ENCODE measurements at places on chromosomes 4 and X.

DNA sequence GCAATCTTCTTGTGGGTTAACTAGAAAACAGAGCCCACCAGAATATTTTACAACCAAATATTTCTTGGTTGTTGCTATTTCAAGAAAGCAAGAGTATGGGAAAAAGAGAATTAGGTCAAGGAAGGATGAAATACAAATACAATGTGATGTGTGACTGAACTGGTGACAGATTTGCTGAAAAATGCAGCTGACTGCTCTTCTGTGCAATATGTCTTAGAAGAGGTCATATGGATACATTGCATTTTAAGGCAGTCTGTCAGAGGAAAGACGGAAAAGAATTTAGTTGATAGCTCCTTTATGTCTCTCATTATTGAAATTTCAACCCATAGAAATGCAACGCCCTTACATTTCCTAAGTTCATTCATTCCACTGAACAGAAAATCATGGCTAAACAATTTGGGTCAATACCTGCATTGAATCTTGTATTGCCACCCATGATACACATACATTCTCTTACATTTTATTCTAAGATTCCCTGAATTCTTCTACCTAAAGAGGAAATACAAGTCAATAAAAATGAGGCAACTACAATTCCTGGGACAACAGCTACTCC lies 423.1 kb downstream of the ADAM29 start:
- no peak for DNase-seq

GRCh38 chr4:13378973-13379759 lies 105.0 kb downstream of the RAB28 start:
- no peak for DNase-seq

DNA sequence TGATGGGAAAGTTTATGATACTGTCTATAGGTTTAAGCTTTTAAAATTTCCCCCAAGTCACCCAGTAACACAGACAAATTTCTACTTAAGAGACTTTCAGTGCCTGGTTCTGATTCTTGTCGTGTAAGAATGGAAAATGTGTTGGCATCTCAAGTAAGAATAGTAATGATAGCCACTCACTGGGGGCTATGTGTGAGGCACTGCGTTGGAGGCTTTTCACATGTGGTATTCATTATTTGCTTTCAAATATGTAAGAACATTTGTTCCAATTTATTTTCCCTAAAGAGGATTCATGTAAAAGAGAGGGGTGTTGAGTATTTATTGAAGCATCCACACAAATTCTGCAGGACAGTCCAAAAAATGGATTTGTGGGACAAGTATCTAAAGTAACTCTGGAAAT lies 143.6 kb downstream of the FNIP2 start:
- no peak for DNase-seq

DNA sequence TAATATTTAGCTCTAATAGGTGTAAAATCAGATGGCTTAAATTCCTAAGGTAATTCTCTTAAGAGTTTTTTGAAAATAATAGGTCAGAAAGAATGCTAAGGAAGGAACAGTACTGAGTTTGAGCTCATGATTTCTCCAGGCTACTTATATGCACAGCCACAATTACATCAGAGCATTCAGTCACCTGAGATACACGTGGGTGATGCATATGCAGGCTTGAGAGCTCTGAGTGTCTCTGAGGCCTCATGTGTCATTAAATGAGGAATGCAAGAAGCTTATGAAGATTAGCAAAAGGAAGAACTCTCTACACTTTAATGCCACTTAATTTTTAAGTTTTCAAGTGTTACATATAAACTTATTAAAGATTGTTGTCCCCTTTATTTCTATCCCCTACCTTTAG lies 124.0 kb upstream of the STIM2 start:
- no peak for DNase-seq

- DNase-seq = no peak
Measured at GRCh38 chr4:143294310-143294709, 42.4 kb upstream of the GAB1 start.

DNA sequence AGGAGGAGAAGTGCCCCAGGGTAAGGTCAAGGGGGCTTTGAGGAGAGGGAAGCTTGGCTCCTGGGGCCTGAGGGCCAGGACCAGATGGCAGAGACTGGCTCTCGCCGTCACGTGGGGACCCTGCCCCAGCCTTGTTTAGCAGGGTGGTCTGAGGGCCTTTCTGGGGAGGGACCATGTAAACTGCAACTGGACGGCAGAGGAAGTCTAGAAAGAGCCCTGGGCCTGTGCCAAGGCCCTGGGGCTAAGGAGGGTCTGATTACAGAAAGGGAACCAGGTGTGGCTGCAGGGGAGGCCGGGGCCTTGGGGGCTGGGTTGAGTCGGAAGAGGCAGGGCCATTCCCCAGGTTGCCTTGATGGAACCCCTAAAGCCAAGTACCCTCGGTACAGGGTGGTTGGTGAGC lies 1.8 kb upstream of the HGFAC start:
- DNase-seq = no peak

GRCh38 chr4:15238720-15239119 lies 189.1 kb upstream of the C1QTNF7 start:
- no peak for DNase-seq

- no peak for DNase-seq
Measured at GRCh38 chr4:22754116-22754515, 61.4 kb downstream of the GBA3 start.

DNA sequence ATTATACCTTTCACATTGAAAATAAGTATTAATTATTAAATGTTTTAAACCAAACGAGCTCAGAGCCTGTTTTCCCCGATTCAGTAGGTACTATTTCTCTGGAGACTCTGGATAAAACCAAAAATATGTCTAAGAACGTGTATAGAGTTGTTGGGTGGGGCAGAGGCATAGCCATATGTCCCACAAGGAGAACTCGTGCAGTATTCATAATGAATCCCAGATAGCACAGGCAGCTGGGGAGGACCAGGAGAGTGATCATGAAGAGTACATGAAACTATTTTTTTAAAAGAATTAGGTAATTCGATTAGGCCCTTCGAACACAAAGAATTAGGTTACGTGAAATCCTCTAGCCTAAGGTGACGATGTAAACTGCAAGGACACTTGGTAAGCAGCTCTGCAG lies 76.1 kb downstream of the CLDN22 start:
- no peak for DNase-seq

DNA sequence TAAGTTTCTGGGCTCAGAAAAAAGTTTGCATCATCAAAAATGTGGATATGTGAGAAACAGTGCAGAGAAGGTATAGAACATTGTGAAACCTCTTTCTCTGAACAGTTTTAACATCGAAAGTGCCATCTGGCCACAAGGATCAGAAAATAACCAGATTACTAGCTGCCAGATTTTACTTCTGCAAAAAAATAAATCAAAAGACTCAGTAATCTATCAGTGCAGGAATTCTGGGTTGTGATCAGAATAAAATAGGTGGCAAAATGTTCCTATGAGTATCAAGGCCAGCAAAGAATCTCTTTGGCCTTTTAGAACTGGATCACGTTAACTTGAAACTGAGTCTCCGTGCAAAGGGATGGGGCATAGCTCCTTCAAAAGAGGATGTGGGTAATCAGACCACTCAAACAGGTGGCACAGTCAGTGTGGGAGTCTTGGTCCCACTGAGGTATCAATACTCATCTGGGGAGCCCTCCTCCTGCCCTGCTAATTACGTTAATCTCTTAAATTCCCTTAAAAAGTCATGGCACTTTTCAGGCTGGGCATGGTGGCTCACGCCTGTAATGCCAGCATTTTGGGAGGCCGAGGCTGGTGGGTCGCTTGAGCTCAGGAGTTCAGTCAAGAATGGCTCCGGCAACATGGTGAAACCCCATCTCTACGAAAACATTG lies 26.7 kb upstream of the RBM47 start:
- DNase-seq = no peak

- DNase-seq = no peak
Measured at GRCh38 chr4:6492861-6493657, 20.6 kb upstream of the PPP2R2C start.

DNA sequence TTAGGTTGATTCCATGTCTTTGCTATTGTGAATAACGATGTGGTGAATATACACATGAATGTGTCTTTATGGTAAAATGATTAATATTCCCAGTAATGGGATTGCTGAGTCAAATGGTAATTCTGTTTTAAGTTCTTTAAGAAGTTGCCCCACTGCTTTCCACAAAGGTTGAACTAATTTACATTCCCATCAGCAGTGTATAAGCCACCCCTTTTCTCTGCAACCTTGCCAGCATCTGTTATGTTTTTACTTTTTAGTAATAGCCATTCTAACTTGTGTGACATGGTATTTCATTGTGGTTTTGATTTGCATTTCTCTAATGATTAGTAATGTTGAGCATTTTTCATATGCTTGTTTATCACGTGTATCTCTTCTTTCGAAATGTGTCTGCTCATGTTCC lies 503.3 kb downstream of the PCDH18 start:
- no peak for DNase-seq

DNA sequence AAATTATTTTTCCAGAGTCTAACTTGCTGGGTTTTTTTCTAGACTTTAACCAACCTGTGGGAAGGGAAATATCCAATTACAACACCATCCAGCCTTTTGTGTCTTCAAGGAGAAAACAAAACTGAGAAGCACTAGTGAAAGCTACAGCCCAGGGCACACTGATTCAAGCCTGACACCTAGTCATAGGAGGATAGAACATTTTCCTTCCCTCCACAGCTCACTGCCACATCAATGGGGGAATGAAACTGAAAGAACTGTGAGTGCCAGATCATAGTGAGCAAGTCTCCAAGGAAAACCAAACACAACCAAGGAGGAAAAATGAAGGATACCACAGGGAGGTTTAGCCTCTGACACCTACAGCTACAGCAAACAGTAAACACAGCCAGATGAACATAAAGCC lies 43.3 kb upstream of the MAGEA8 start:
- no peak for DNase-seq

DNA sequence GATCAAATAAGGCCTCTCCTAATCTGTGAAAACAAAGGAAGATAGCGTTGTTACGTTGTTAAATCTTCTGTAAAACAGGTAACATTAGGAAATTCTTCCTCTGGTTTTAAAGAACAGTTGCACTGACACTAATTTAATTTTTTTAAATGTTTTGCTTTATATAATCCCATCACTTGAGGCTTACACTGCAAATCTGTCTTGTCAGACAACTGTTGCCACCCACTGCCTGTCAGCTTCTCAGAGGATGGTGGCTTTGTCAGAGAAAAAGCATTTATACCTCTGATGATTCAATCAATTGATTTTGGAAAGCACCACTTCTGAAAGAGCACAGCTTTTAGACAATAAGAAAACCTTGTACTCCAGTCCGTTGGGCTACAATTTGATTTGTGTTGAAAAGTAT lies 799.1 kb downstream of the FSTL5 start:
- DNase-seq = no peak

- no peak for DNase-seq
Measured at GRCh38 chr4:15648600-15648999, 6.6 kb downstream of the FBXL5 start.

DNA sequence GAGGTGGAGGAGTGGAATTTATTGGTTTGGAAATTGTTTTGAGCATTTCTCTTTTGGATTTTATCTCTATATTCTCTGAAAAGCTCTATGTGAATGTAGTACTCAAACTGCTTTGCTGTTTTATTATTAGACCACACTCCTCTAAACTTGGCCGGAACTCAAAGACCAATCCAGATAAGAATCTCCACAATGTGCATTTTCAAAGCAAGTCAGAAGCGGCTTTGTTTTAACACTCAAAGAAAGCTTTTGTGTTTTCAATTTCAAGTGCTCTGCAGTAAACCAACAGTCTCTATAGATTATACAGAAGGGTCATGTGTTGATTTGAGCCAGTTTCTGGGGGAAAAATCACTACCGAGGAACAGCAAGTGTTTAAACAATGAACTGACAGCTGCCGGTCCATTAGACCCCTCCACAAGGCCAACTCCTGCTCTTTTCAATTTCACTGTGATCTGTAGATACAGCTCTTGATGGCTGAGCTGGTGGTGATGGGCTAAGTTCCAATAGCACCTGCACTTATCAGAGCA lies 79.4 kb downstream of the FTHL17 start:
- DNase-seq = no peak

GRCh38 chrX:118100091-118100490 lies 16.5 kb downstream of the KLHL13 start:
- DNase-seq = no peak

GRCh38 chr4:184503869-184504300 lies 29.5 kb upstream of the IRF2 start:
- no peak for DNase-seq

- no peak for DNase-seq
Measured at GRCh38 chr4:68461790-68462189, 14.5 kb downstream of the TMPRSS11E start.

DNA sequence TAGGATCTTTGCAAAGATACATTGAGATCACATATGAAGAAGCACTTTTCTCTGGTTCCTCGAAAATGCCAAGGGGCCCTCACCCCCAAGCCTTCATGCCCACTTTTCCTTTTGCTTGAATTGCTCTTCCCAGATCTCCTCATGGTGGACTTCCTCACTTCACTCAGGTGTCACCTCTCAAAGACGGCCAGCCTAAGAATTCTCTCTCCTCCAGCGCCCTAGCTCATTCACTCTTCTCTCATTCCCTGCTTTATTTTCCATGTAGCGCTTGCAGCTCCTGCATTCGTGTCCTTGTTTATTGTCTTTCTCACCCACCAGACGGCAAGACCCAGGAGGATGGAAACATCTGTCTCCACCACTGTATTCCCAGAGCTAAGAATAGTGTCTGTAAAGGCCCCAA lies 32.9 kb downstream of the CCKAR start:
- DNase-seq = no peak

- DNase-seq = no peak
Measured at GRCh38 chr4:76377911-76378310, 43.0 kb downstream of the CCDC158 start.

- DNase-seq = no peak
Measured at GRCh38 chr4:80413086-80413485, 77.6 kb downstream of the CFAP299 start.

DNA sequence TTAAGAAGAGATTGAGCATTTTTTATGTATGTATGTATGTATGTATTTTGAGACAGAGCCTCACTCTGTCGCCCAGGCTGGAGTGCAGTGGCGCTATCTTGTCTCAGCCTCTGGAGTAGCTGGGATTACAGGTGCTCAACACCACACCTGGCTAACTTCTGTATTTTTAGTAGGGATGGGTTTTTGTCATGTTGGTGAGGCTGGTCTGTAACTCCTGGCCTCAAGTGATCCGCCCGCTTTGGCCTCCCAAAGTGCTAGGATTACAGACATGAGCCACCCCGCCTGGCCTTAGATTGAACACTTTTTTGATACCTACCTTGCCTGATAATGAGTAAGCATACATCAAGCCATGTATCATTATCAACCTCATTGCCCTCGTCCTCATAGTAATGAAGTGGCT lies 2.7 kb downstream of the N4BP2 start:
- DNase-seq = no peak

- no peak for DNase-seq
Measured at GRCh38 chrX:51836823-51837222, 56.6 kb upstream of the MAGED1 start.

- DNase-seq = no peak
Measured at GRCh38 chr4:185865901-185866328, 53.9 kb upstream of the SORBS2 start.

DNA sequence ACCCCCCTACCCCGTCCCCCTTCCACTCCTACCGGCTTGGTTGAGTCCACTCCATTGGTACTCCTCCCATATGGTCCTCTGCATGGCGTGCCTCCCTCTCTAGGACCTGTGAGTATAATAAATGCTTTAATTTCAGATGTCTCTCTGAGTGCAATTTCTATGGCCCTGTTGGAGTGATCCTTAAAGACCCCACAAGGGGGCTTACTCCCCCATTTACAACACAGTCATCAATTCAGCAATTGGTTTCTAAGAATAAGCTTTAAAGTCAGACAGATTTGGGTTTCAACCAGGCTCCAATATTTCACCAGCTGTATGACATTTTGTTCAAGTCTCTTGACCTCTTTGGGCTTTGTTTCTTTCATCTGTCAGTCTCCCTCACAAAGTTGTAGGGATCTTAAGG lies 38.7 kb downstream of the TFDP3 start:
- no peak for DNase-seq

Data from mesothelial cell of epicardium (in vitro differentiated cells).